ENCODE measurements at places on chromosomes 7 and 10.

GRCh38 chr7:71829515-71829914, 582.6 kb downstream of the CALN1 start:
- no peak for DNase-seq

DNA sequence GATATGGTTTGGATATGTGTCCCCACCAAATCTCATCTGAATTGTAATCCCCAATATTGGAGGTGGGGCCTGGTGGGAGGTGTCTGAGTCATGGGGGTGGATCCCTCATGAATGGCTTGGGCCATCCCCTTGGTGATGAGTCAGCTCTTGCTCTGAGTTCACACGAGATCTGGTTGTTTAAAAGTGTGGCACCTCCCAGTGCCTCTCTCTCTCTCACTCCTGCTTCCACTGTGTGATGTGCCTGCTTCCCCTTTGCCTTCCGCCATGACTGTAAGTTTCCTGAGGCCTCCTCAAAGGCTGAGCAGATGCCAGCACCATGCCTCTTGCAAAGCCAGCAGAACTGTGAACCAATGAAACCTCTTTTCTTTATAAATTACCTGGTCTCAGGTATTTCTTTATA, 4.8 kb upstream of the GCK start:
- no peak for DNase-seq

- DNase-seq: no peak
These were observed 7.1 kb downstream of the AHR start for GRCh38 chr7:17305387-17306171.

- DNase-seq: no peak
These were observed 2.3 kb downstream of the HDAC9 start for GRCh38 chr7:18497800-18498199.

All from astrocyte (in vitro differentiated cells and primary cell).